ENCODE measurements at places on chromosomes 11 and 22.
A peak's percentile ranks its signal among the peaks of the same experiment; 100 is the strongest.

- DNase-seq, result no peak
Measured at GRCh38 chr11:86369668-86370067, 5.0 kb upstream of the CCDC81 start.

DNA sequence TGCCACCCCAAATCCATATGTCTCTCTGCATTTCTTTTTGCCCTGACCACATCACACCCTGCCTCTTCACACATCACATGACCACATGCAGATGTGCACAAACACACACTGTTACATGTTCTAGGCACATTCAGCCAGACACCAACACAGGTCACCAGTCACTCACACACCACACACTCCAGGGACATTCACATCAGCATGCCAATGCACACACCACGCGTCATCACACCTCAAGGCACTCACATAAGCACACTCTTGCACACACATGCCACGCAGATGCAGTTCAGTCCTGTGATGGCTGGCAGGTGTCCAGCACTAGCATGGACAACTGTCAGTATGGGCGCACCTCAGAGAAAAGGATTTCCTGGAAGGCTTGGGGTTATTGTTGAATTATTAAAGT is 77.0 kb upstream of the MYOD1 start:
- no peak for DNase-seq

DNA sequence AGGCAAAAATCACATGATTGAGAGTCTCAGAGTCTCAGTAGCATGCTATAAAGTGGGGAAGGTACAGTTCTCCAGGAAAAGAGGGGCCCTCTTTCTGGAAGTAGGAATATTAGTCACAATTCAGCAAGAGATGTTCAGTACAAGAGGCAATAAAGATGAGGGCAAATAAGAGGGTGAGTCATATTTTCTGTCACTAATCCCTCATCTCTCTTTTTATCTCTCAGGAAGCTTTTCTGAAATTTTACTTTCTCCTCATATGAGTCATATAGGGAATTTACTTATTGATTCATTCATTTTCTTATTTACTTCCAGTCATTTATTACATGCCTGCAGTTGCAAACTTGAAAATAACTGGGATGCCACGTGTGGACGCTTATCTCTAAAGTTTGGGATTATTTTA is 3.4 kb upstream of the NXPE1 start:
- no peak for DNase-seq

- no peak for DNase-seq
Measured at GRCh38 chr11:119121811-119122124, 388 bp downstream of the HINFP start.

GRCh38 chr11:95461858-95462257 is 230.9 kb upstream of the SESN3 start:
- DNase-seq, result no peak

DNA sequence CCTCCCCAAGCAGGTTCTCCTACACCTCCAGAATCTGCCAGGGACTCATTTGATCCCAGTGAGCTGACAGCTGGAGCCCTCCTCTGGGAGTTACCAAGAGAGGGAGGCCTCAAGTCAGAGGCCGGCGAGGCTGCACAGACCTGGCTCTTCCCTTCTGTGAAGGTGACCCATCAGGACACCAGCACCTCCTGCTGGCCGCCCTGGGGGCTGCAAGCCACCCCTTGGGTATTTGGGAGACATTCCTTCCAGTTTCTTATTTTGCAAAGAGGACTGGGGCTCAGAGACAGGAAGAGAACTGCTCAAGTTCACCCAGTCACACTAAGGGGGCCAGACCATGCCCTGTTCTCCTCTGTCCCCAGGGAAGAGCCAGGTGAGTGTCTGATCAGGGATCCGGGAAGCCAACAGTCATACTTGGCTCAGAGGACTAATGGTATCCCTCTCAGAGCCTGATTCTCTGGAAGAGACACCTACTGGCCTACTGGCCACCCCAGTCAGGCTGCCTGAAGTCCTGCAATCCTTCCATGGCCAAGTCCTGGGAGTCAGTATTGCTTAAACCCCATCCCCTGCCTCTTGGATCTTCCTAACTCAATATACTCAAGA is 40.5 kb upstream of the RIC3 start:
- DNase-seq, result peak; percentile 49

GRCh38 chr11:44905131-44905866 is 45.4 kb downstream of the TP53I11 start:
- no peak for DNase-seq

DNA sequence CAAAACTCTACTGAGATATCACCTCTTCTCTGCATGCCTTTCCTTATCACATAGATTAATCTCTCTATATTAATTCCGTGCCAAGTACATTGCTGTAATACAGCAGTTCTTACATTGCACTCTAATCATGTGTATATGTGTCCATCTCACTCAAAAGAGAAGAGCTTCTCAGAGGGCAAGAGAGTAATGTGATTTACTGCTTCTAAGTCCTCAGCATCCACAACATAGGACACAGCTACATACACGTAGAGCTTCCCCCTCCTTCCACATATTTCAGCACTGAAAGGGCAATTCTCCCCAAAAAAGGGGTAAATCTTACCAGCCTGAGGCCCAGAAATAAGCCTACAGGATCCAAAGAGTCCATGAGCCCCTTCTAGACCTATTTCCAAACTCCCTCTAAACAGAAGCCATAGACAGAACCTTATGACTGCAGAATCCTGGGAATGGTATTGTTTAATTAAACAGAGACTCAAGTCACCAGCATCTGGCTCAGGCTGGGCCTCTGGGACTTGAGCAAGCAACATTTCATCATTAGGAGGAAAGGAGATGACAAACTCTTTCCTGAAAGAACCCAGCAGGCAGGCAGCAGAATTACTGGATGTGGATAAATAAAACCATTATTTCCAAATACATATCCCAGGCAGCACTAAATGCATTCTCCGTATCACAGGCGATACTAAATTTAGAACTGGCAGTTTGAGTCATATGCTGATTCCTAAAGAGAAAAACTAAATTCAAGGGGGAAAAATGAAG is 87.2 kb downstream of the KCNC1 start:
- no peak for DNase-seq

DNA sequence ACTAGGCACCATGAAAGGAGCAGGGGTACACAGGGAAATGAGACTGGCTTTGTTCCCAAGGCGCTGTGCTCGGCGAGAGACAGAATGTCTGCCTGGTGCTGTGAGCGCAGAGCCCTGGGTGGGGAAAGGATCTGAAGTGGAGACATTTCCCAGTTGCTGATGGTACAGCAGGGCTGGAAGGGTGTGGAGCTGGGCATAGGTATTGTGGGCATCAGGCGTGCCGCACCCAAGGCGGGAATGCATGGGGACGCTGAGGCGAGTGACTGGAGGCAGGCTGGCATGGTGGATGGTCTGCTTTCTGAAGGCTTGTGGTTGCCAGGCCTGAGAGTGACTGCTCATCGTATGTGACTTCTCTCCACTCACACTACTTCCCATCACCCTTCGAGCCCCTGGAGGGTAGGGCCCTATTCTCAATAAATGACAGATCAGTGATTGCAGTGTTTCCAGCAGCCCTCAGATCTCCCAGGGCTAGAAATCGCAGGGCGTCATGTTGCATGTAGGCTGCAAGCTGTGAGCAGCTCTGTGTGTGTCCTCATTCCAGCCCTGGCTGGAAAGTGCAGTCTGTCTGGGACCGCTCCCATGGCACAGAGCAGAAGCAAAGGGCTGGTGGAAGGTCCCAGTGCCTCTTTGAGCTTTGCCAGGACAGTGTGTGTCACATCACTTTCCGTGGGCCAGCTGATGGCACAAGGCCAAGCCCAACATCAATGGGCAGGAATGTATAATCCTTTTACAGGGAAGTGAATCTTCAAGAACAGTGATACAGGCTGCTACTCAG is 67.7 kb downstream of the TBC1D22A start:
- peak; percentile 36 for DNase-seq

GRCh38 chr11:84686716-84687115 is 940.4 kb downstream of the DLG2 start:
- no peak for DNase-seq

DNA sequence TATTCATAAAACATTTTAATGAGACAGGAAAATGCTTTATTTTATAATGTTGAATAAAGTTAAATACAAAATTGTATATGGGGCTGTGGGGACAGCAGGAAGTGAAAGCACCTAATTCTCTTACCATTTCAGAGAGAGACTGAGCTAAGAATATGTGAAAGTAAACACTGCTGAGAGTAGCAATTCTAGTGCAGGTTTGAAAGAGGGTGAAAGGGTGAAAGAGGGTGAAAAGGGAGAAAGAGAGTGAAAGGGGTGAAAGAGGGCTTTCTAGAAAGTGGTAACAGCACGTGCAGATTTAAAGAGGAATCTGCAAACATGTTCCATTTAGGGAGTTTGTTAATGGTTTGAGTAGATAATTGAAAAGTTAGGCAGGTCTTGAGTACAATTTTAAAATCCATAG is 652.0 kb upstream of the CCDC90B start:
- no peak for DNase-seq

GRCh38 chr22:46908641-46909107 is 146.2 kb downstream of the TBC1D22A start:
- DNase-seq, result no peak

DNA sequence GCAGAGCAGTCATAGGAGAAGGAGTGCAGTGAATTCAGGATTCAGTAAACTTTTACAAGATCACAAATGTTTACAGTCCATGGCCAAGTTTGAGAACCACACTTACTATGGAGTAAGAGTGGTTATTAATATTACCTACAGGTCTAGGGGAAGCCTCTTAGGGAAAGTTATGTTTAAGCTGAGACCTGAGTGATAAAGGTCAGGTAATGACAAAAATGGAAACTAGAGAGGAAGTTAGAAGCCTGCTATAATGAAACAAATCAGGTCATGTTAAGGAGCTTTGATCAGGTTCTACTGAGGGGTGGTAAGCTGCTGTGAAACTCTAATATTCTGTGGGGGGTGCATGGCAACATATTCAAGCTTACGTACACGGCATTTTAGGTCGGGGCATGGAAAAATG is 32.5 kb upstream of the SLC22A9 start:
- DNase-seq, result no peak

- no peak for DNase-seq
Measured at GRCh38 chr11:86062719-86063118, 6.2 kb downstream of the PICALM start.

- DNase-seq, result no peak
Measured at GRCh38 chr11:82007521-82007920, 726.1 kb downstream of the FAM181B start.

GRCh38 chr11:108527382-108527781 is 29.2 kb upstream of the POGLUT3 start:
- no peak for DNase-seq

DNA sequence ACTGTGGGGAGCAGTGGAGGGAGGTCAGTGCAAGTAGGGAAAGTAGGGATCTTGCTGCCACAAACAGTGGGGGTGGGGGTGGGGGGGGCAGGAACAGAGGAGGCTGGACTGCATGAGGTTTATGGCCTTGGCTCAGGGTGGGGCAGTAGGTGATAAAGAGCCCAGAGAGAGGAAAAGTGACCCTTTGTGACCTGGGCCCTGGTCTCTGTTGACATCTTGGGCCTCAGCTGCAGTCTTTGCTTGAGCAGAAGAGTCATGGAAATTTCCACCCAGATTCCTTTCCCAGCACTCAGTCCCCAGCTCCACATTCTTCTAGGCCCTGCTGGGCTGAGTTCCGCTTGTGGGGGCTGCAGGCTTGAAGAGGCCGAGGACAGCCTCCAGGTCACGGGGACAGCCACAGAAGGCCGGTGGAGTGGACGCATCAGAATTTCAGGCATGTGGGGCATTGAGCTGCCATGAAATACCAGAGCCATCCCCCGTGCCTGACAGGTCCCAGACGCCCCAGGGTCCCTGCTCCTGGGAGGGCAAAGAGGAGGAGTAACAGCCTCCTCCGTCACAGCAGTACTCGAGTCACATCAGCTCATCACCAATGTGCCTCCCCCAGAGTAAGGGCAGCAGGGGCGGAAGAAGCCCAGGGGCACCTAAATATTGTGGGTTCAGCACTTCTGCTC is 9.7 kb upstream of the MALAT1 start:
- DNase-seq, result no peak

GRCh38 chr11:8080674-8081590 is at the start of gene TUB:
TUB (plus strand) TSS chr11:8081211; CDS start chr11:8081511, 300 bp downstream.
- DNase-seq, result no peak

- DNase-seq, result no peak
Measured at GRCh38 chr11:30197869-30198268, 32.9 kb upstream of the FSHB start.

- no peak for DNase-seq
Measured at GRCh38 chr11:102199673-102200072, 89.4 kb downstream of the YAP1 start.

GRCh38 chr11:12083380-12083779 is 27.0 kb upstream of the MICAL2 start:
- DNase-seq, result no peak

- DNase-seq, result no peak
Measured at GRCh38 chr22:17380359-17381087, 11.3 kb downstream of the CECR2 start.

DNA sequence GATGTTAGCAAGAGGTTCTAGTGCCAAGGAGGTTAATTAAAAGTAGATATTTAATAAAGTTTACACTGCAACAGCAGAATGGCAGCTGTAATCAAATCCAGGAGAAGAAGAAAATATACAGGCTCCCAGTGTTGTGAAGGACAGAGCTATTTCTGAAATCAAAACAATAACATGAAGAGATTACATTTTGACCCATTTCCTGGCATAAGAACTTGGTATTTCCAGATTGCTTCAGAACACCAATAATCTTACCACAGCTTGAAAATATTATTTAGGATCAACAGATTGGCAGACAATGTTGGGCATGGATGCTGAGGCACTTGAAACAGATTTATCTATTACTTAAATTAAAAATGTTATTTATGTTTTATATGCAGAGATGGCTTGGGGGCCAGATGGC is 692.5 kb downstream of the KCNA4 start:
- no peak for DNase-seq

DNA sequence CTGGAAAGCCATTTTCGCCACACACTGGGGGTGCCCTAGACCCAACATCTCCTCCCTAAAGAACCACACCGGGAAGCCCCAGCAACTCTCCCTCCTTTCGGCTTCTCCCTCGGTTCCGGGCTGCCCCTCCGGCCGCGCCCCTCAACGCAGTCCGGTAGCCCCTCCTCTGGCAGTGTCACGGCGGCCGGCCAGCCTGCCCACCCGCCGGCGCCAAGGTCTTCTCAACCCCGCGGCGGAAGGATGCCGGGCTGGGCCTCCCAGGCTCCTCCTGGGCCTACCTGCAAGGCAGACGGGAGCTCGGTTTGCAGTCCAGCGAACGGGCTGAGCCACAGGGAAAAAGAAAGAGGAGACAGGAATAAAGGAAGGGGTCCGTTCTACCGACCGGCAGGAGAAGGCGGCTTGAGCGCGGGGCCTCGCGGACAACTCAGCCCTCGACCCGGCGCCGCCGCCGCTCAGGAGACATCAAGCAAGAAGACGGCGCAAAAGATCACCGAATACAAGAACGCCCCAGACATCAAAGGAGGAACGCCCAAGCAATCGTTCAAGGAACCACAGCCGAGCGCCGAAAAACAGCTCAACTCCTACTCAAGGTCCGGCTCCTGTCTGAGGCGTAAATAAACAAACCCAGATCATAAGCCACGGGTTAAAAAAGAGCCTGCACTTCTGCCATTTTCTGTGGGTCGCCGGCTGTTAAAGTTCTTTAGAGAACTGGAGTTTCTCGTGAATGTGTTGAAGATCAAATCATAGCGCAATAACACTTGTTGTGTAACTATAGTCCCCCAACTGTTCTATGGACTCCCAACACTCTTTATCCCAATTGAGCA is at the start of gene AMBRA1:
Gene AMBRA1, minus strand, starts transcription at position 474 of the 824 bp plus-strand sequence. CDS start 45,643 bp downstream, outside the sequence.
- DNase-seq, result peak; percentile 92

Measured in tibial nerve (tissue), 4 donors.